ENCODE measurements at places on chromosomes 11 and 22.

- no peak overlapping the region for H3K27ac ChIP-seq
- peak; percentile 33 for DNase-seq
- no peaks in the 10 kb centered on the region for H3K36me3 ChIP-seq
- H3K4me3 ChIP-seq, result no peak overlapping the region
Observed at GRCh38 chr11:6437993-6438392, 2.8 kb downstream of the HPX start.

- no peaks in the 10 kb centered on the region for H3K4me1 ChIP-seq
- no peaks in the 10 kb centered on the region for H3K36me3 ChIP-seq
- H3K27ac ChIP-seq, result no peak overlapping the region
- H3K27me3 ChIP-seq, result no peaks in the 10 kb centered on the region
- no peak overlapping the region for H3K4me3 ChIP-seq
Observed at GRCh38 chr11:13214276-13214675, 63.3 kb upstream of the BMAL1 start.

GRCh38 chr22:50531962-50532674 is 2.3 kb upstream of the TYMP start:
- no peaks in the 10 kb centered on the region for H3K36me3 ChIP-seq
- H3K4me3 ChIP-seq, result peak overlapping the region; percentile 57
- DNase-seq, result peak; percentile 74
- H3K4me1 ChIP-seq, result no peaks in the 10 kb centered on the region
- peak overlapping the region; percentile 84 for H3K27ac ChIP-seq

GRCh38 chr11:106679181-106679580 is 339.1 kb downstream of the GUCY1A2 start:
- H3K4me3 ChIP-seq, result no peak overlapping the region
- H3K4me1 ChIP-seq, result no peaks in the 10 kb centered on the region
- H3K27ac ChIP-seq, result no peak overlapping the region
- H3K27me3 ChIP-seq, result no peaks in the 10 kb centered on the region

DNA sequence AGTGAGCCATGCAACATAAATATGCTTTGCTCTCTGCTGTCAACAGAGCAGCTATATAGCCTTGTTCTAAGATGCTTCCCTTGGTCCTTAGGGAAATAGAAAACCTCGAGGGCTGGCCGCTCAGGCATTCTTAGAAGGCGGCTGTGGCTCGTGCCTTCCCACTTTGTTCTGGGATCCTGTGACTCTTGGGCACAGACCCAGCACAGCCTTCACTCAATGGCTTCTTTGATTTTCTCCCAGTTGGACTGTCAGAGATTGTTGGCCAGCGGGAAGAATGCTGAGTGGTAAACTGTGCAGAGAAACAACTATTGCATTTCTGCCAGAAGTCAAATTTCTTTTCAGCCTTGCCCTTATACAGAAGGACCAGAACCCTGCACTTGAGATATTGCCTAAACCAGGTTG is 9.5 kb upstream of the MICAL2 start:
- no peak overlapping the region for H3K27ac ChIP-seq
- no peak for DNase-seq
- H3K27me3 ChIP-seq, result no peaks in the 10 kb centered on the region
- no peaks in the 10 kb centered on the region for H3K4me1 ChIP-seq
- H3K36me3 ChIP-seq, result no peaks in the 10 kb centered on the region

- H3K4me1 ChIP-seq, result no peaks in the 10 kb centered on the region
- no peaks in the 10 kb centered on the region for H3K27me3 ChIP-seq
- no peak overlapping the region for H3K4me3 ChIP-seq
- DNase-seq, result no peak
Observed at GRCh38 chr22:45452565-45453379, 39.3 kb downstream of the RIBC2 start.

GRCh38 chr11:41878095-41878494 is 418.6 kb upstream of the LRRC4C start:
- H3K4me3 ChIP-seq, result no peak overlapping the region
- H3K27ac ChIP-seq, result no peak overlapping the region
- H3K4me1 ChIP-seq, result no peaks in the 10 kb centered on the region
- H3K27me3 ChIP-seq, result no peaks in the 10 kb centered on the region

DNA sequence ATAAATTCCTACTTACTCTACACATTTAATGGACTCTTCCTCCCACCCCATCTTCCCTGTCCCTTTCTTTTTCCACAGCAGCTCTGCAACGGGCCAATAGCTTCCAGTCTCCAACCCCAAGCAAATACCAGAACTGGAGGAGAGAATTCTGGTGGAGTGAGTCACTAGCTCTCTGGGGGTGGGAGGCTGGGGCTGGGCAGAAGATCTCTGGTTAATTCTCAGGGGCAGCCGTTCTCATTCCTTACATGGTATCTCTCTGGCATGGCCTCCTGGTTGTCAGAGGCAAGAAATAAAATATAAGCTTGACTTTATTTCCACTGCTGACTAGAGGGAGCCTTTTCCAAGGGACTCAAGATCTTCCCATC is 90.4 kb upstream of the PARVA start:
- no peaks in the 10 kb centered on the region for H3K27me3 ChIP-seq
- H3K27ac ChIP-seq, result no peak overlapping the region
- H3K4me3 ChIP-seq, result no peak overlapping the region
- no peak for DNase-seq
- no peaks in the 10 kb centered on the region for H3K36me3 ChIP-seq
- H3K4me1 ChIP-seq, result no peaks in the 10 kb centered on the region

DNA sequence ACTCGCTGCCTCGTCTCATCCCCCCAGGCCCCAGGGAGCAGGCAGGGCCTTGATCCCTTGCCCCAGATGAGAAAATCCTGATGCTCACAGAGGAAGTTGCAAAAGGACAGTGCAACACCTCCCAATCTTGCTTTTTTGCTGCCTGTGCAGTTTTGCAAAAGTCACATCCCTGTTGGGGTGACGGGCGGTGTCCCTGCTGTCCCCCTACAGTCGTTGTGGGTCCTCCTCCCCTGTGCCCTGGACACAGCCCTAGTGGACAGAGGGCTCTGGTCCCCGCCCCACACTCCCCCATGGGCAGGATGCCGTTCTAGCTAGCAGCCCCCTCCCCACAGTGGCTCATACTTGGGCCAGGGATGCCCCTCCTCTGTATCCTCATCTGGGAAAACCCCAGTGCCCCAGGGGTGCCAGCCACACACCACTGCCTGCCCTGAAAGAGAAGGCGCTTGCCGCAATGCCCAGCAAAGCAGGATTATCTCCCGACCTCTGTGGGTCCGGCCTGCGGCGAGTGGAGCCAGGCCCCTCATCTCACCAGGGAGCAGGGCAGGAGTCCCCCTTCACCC is 18.4 kb upstream of the CTSD start:
- no peaks in the 10 kb centered on the region for H3K36me3 ChIP-seq
- H3K4me3 ChIP-seq, result no peak overlapping the region
- H3K27me3 ChIP-seq, result no peaks in the 10 kb centered on the region
- no peak overlapping the region for H3K27ac ChIP-seq
- no peak for DNase-seq

GRCh38 chr11:59185386-59185945 is 13.5 kb downstream of the DTX4 start:
- no peaks in the 10 kb centered on the region for H3K27me3 ChIP-seq
- peak overlapping the region; percentile 14 for H3K4me3 ChIP-seq
- H3K36me3 ChIP-seq, result peaks cover 75% of the 10 kb centered on the region
- DNase-seq, result peak; percentile 70
- H3K4me1 ChIP-seq, result peaks cover 84% of the 10 kb centered on the region
- H3K27ac ChIP-seq, result peak overlapping the region; percentile 79

DNA sequence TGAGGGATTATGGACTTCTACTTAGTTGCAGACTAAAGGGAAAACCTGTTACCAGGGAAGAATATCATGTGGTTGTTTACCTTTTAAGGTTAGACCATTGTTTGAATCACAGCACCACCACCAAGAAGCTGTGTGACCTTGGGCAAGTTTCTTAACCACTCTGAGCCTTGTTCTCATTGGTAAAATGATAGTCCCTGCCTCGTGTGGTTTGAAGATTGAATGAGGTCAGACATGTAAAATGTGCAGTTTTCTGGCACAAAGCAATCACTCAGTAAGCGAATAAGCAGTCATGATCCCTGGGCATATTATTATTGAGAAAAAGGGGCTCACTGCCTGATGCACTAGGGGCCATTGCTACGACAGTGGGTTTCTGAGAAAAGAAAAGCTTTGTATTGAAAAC is 28.3 kb downstream of the MOV10L1 start:
- H3K4me1 ChIP-seq, result peaks cover 9% of the 10 kb centered on the region
- H3K27me3 ChIP-seq, result no peaks in the 10 kb centered on the region
- no peak overlapping the region for H3K4me3 ChIP-seq

DNA sequence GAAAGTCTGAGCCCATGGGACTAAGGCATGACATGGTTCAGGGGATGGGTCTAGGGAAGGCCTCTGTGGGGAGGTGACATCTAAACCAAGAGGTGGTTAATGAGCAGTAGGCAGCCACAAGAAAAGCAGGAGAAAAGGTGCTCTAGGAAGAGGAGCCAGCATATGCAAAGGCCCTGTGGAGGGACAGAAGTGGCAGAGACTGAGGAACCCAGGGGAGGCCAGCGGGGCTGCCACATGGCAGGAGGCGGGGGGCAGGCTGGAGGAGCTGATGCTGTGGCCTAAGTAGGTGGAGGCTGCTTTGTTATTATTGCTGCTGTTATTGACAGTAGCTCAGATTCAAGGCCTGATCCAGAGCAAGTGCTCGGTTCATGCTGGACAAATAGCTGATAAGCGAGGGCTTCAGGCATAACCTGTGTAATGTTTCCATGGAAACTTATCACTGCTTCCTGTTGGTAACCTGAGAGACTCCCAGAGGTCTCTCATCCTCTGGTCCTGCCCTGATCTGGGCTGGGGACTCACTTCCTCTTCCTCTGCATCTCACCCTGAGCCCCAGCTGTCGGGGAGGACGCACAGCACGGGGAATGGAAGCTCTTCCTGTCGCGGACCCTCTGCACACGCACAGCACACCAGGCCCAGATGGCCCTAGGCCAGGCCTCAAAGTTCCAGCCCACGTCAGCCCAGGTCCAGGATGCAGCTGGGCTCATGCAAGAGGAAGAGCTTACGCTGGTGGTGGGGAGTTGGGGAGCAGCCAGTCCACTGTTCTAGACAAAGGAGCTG is 75.2 kb upstream of the TP53I11 start:
- H3K27ac ChIP-seq, result no peak overlapping the region
- H3K36me3 ChIP-seq, result no peaks in the 10 kb centered on the region
- H3K27me3 ChIP-seq, result peaks cover 7% of the 10 kb centered on the region
- H3K4me1 ChIP-seq, result no peaks in the 10 kb centered on the region
- DNase-seq, result peak; percentile 44
- no peak overlapping the region for H3K4me3 ChIP-seq

DNA sequence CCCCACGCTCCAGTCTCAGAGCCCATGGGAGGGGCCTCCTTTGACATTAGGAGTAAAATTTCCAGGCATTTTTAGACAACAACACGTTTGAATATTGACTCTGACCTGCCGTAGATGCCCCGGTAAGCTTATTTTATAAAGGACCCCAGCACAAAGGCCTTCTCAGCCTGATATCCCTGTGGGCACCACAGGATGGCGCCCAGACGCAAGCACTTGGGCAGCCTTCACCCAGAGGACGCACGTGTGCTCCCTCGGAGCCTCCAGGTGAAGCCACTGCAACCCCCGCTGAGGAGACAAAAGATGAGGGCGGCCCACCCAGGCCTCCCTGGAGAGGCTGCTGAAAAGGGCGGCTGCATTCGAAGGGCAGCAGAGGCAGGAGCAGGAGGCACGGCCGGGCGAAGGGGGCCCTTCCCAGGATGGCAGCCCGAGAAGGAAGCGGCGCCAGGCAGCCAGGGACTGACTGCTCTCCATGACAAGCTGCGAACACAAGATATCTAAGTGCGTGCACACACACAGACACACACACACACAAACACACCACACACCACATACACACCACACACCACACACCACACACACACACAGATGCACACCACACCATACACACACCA is 15.2 kb upstream of the TH start:
- H3K27ac ChIP-seq, result no peak overlapping the region
- H3K27me3 ChIP-seq, result no peaks in the 10 kb centered on the region
- H3K4me1 ChIP-seq, result peaks cover 7% of the 10 kb centered on the region
- peak; percentile 56 for DNase-seq

GRCh38 chr11:69463181-69463994 is 18.1 kb upstream of the LINC01488 start:
- no peaks in the 10 kb centered on the region for H3K36me3 ChIP-seq
- H3K4me3 ChIP-seq, result no peak overlapping the region

DNA sequence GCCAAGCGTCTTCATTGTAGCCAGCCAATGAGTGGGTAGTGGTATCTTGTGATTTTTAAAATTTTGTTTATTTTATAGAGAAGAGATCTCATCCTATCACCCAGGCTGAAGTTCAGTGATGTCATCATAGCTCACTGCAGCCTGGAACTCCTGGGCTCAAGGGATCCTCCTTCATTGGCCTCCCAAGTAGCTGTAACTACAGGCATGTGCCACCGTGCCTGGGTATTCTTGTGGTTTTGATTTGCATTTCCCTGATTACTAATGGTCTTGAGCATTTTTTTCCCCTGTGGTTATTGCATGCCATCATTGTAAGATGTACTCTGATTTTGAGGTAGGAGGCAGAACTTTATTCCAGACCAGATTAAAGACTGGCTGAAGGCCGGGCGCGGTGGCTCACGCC is 2.4 kb upstream of the DENND6B start:
- H3K4me3 ChIP-seq, result no peak overlapping the region
- no peaks in the 10 kb centered on the region for H3K27me3 ChIP-seq
- H3K36me3 ChIP-seq, result no peaks in the 10 kb centered on the region
- no peak overlapping the region for H3K27ac ChIP-seq

DNA sequence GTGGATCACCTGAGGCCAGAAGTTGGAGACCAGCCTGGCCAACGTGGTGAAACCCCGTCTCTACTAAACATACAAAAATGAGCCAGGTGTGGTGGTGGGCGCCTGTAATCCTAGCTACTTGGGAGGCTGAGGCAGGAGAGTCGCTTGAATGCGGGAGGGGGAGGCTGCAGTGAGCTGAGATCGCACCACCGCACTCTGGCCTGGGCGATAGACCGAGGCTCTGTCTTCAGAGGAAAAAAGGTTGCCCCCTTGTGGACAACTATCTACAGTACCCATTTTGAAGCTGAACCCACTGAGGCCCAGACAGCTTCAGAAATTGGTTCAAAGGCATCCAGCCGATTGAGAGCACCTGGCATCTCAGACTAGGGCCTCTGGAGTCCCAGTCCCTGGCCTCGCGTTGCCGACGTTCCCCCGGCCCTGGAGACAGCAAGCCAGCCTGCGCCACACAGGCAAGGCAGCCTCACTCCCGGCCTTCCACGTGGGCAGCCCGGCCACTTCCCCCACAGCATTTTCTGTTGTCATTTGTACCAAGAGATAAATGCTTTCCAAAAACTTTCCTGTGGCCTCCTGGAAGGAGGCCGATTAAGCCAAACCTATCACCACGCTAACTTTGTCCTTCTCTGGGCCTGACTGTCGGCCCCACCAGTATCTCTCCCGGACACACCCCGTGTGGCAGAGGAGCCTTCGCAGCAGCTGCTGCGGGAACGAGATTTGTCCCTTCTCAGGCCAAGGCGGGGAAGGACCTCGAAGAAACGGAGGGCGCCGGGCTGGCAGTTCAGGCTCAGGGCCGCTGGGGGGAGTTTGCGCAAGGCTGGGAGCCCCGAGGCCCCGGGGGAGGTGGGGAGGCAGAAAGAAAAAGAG is 82.8 kb downstream of the FLI1 start:
- H3K27me3 ChIP-seq, result peaks cover 22% of the 10 kb centered on the region
- peak; percentile 29 for DNase-seq
- H3K27ac ChIP-seq, result no peak overlapping the region
- H3K36me3 ChIP-seq, result no peaks in the 10 kb centered on the region

- no peaks in the 10 kb centered on the region for H3K36me3 ChIP-seq
- no peak overlapping the region for H3K27ac ChIP-seq
- no peak for DNase-seq
Observed at GRCh38 chr22:46994983-46995382, 232.5 kb downstream of the TBC1D22A start.

Data from small intestine (tissue), 16 donors.